Right lobe of liver (tissue), 6 donors: ENCODE measurements at places on chromosomes 5 and 9.
A peak's percentile ranks its signal among the peaks of the same experiment; 100 is the strongest.

- DNase-seq: peak; percentile 37
Observed at GRCh38 chr5:159094745-159095144, 5.0 kb downstream of the EBF1 start.

DNA sequence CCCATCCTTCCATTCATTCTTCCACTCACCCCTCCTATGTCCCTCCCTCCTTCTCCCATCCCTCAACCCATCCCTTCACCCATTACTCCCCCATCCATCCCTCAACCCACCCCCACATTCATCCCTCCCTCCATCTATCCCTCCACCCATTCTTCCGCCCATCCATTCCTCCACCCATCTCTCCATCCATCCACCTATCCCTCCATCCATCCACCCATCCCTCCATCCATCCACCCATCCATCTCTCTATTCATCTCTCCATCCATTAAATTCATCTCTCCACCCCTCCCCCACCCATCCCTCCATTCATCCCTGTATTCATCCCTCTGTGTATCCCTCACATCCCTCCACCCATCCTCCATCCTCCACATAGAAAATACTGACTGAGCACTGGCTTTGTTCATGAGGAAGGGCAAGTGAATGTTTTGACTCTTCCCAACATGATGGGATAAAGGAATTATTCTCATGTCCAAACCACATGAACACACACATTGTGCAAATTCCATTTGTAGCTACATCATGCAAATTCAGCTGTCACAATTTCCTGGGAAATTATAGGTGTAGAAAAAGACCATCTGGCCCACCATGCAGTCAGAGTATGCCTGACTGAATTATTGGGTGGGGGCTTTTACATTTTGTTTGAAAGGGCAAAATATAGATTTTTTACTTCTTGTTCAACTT lies 6.9 kb upstream of the VAV2 start:
- no peak for DNase-seq

DNA sequence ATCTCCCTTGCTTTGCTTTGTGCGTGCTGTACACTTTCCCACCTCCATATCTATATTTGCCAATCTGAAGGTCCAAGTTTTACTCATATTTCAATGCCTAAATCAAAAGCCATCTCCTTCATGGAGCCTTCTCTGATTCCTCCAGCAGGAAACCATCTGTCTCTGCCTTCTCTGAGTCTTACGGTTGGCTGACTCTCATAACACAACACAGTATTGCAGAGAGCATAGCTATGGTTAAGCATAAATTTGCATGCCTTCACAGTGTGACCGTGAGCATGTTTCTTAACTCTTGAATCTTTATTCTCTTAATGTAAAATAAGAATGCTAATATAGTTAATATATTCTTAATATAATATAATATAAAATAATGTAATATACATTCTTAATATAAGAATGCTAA lies 136.8 kb upstream of the PPP2R2B start:
- no peak for DNase-seq

GRCh38 chr9:93132946-93133680 lies 938 bp downstream of the NINJ1 start:
- no peak for DNase-seq

DNA sequence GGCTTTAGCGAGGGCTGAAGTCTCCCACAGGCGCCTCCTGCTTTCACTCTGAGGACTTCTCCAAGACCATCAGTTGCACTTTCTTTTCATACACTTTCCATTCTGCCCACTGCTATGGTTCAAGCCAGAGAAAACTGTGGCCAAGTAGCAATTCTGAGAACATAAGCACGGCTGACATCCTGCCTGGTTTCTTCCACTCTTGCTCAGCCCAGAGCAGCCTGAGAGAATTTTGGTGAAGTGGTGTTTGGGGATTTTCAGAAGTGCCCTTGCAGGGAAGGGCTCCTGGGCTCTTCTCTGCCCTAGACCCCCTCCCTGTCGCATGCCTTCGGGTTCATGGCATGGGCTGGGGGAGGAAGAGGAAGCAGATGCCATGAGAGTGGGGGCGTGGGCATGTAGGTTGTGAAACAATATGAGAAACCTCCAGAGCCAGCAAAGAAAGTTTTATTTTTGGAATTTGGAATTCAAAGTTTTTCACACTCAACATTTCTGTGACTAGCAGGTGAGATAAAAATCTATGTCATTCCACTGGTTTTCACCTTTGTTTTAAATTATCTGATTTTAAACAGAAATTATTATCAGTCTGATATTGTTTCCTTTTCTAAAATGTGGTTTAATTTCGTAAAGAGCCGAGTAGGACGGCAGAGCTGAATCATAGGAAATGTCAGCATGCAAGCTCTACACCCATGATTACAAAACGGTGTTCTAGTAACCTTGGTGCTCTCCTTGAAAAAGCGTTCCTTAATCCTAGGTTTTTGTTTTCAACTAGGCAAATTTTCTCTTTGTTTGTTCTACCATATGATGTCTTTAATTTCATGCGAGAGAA lies 27.8 kb upstream of the TNFSF8 start:
- DNase-seq: peak; percentile 58

- DNase-seq: peak; percentile 66
Observed at GRCh38 chr9:124285903-124286291, 28.1 kb downstream of the NEK6 start.

DNA sequence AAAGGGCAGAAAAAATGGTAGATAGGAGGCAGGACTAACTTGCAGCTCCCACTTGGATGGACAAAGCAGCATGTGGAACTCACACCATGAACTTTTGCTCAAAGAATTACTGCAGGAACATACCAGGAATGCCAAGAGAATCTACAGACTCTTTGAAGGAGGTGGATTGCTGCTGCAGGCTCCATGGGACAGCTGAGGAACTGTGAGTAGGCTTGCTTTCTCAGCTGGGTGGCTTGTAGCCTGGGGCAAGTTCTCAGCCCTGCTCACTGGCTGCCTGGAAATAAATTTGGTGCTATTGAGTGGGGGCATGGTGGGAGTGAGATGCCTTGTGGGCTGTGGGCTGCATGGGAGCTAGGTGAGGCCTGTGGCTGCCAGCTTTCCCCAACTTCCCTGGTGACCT lies 574.5 kb downstream of the PRELID2 start:
- DNase-seq: no peak

- no peak for DNase-seq
Observed at GRCh38 chr9:127974001-127974768, 6.6 kb downstream of the EEIG1 start.

GRCh38 chr9:23682891-23683431 lies 143.1 kb downstream of the ELAVL2 start:
- DNase-seq: no peak

DNA sequence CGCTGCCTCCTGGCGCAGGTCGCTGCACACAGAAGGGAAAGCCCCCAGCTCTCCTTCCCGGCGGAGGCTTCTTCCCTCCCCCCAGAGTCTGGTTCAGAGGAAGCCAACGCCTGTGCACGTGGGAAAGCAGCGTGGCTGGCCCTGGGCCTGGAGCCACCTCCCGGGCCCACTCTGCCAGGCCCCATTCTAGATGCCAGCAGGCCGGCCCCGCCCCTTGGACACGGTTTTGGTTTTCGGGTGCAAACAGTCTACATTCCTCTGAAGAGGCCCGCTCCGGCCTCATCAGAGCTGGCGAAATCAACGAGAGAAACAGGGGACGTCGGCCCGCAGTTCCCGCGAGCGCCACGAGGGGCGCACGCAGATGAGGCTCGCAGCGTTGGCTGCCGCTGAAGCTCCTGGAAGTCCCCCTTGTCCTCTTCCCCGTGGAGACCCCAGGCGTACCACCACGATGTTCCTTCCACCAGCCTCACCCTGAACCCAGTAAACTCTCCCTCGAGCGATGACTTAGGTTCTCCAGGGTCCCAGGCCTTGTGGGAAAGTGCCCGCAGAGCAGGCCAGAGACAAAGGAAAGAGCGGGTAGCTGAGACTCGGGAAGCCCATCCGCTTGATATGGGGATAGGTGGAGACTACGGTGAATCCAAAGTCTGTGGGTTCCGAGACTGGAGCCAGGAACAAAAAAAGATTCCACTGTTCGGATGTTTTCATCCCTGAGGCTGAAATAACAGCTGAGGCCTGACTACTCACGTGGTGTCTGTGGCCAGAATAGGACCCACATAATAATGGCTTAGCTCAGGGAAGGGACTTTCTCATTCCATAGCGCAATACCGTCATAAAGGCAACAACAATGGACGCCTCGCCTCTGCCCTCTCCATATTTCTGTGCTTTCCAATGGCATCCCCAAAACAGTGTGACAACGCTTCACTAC lies 64.2 kb downstream of the KLF4 start:
- DNase-seq: peak; percentile 76

DNA sequence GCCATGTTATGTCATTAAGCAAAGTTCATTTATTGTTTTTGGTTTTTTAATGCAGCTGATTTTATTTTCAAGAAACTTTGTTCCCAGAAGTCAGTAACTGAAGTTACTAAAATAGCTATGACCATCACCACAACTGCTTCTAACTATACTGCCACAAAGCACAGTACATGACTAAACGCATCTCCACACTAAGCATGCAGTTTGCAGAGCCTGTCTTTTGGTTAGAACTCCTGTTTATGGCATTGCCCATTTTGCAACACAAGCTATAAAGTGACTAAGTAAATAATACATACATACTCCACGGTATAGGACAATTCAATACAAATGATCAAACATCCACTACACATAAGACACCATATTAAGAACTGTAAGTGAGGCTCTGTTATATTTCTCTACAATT lies 109.7 kb downstream of the MLLT3 start:
- no peak for DNase-seq

DNA sequence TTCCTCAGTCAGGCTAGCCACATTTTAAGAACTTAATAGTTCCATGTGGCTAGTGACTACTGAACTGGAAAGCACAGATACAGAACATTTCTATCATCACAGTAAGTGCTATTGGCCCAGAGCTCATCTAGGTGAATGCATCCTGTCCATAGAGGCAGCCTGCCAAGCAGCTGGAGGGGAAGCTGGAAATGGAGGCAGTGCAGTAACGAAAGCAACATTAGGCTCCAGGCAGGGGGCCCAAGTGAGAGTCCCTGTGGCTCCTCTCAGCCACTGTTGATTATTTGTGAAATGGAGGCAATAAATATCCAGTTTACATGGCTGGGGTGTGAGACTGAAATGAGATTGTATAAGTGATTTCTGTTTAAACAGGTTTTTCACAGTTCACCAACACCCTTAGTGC lies 227.2 kb upstream of the KLF9 start:
- DNase-seq: no peak

DNA sequence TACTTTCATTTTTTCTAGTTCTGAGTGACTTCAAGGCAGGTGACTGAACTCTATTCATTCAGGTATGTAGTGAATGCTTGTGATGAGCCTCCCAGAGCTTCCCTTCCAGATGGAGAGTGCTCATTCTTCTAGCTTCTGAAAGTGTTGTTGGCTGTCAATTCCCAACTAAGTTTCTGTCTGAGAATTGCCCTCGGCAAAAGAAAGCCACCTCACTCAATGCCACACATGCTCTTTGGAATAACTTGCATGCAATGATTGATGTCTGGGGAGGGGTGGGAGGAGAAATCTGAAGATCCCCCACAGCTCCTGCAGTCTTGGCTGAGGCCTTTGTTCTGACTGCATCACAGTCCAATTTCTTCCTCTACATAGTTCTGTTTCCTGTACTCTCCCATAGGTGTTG lies 123.1 kb upstream of the C6 start:
- no peak for DNase-seq

DNA sequence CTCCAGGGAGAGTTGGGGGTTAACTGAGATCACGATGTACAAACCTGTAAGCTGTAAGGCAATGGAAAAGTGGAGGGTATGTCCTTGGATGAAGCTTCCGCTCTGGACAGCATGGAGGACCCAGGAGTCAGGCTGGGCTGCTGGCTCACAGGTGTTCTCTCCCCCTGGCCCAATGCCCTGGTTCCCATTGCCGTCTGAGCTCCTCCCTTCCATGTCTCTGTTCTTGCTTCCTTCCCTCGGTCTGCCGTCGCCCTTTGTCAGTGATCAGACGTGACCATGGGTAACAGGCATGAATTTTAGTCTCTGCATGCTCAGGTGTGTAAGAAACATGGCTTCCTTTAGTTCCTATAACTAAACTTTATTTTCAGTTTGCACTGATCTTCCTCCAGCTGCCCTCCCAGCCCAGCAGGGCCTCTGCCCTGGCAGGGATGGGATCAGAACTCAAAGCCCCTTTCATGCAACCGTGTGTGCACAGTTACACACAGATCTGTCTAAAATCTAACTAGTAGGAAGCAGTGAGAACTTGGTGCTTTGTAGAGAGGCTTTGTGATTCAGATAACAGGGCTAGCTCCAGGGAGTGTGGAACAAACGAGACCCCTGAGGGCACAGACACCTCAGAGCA lies 51.7 kb upstream of the KCNMB1 start:
- no peak for DNase-seq

GRCh38 chr9:13033959-13034693 lies 245.4 kb downstream of the MPDZ start:
- peak; percentile 75 for DNase-seq

GRCh38 chr5:22044229-22044628 lies 808.9 kb downstream of the CDH12 start:
- no peak for DNase-seq

DNA sequence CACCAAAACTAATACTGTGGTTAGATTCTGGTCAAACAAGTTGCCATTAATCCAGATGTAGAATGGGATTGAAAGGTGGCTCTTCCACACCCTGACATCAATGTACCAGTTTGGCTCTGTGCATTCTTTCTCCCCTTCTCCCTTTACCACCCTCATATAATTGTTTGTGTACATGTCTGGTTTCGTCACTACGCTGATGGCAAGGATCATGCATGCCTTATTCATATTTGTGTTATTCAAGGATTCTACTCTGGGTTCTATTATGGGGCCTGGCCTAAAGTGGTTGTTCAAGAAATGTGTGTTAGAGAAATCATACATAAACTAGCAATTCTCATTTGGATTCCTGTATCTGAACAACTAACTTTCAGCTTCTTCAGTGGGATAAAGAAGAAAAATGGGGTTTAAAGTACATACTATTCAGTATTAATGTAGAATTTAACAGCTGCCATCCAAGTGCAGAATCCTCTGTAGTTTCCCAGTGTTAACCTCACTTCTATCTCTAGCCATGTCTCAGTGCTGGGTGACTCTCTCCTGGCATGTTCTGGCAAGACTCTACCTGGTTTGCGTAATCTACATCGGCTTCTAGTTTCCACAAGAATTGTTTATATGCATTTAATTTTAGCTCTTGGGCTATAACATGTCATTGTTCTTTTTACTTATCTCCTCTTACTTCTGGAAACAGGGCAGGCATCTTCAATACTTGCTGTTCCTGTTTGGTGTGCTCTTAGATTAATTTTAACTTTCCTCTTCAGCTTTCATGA lies 27.9 kb upstream of the CDKN2B start:
- no peak for DNase-seq

DNA sequence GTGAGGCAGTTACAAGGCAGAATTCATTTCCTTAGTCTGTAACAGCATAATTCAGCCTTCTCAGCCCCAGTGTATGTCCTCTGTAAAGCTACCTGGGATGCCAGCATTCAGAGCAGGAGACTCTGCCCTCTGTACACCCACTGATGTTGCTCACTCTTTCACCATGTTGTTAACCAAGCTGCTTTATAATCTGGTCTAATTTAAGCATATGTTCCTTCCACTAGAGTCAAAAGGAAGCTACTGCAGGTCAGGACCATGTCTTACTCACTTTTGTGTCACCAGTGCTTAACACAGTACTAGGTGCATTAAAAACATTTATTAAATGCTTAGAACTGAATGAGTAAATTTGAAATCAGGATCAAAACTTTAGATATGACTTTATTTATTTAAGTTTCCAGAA lies 185.6 kb downstream of the FBXL17 start:
- no peak for DNase-seq

- no peak for DNase-seq
Observed at GRCh38 chr9:71608021-71608420, 160.3 kb downstream of the CEMIP2 start.
